NCI-H748 treated with DMSO at 0.1 percent for 48 hours (cell line): ENCODE measurements at places on chromosomes 6 and 20.
A peak's percentile ranks its signal among the peaks of the same experiment; 100 is the strongest.

- DNase-seq, result no peak
Observed at GRCh38 chr6:103268335-103268734, 1591.4 kb downstream of the HACE1 start.

DNA sequence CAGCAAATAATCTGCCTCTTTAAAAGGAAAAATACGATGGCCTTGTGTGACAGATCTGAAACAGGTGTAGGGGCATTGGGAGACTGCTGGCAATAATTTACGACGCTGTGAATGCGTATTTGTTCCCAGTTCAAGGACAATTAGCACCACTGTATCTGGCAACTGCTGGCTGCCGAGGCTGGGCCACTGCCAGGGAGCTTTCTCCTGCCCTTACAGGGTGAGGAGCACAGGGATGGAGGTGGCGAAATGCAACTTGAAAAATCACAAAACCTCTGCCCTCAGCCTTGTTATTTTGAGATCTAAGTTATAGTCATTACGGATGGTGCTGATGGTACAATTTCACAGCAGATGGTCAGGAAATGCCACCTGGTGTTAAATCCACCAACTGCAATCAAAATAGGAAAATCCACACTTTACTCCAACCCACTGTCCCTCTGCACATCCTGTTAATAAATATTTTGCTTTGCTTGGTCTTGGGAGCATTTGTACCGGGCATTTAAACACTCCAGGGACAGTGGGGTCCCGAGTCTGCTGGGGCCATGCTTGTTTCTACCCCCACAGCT is 6.4 kb downstream of the MYLK4 start:
- peak; percentile 29 for DNase-seq

DNA sequence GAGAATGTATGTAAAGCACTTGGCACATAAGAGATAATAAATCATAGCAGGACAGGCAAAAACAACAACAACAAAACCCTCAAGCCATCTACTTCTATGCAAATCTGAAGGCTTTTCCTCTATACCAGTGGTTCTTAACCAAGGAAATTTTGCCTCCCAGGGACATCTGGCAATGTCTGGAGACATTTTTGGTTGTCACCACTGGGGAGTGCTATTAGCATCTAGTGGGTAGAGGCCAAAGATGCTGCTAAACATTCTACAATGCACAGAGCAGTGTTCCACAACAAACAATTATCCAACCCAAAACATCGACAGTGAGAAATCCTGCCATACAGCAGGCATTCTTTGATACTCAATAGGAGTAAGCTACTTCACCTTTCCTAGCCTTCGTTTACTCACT is 28.2 kb downstream of the NDRG3 start:
- DNase-seq, result no peak

- DNase-seq, result no peak
Observed at GRCh38 chr20:16004108-16004854, 569.0 kb downstream of the KIF16B start.

DNA sequence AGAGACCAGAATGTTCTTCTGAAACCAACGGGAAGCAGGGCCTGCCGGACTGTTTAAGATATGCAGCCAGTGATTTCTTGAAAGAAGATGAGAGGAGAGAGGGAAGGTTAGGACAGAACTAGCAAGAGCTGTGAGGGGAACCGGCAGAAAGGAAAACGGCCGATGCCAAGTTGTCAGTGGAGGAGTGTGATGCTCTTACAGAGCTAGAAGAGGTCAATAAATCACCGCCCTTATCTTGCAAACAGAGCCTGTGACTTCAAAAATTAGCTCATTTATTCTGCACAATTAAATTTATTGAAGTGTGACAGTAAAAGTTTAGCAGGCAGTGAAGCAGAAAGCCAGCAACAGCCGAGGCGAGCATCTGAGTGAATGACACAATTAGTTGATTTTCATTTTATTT is 509.5 kb upstream of the ID4 start:
- DNase-seq, result no peak

GRCh38 chr6:69988458-69989126 is 122.2 kb downstream of the COL19A1 start:
- DNase-seq, result no peak

- DNase-seq, result no peak
Observed at GRCh38 chr20:2890742-2891141, 17.5 kb downstream of the PTPRA start.

- DNase-seq, result peak; percentile 76
Observed at GRCh38 chr6:38113825-38114576, 294.5 kb downstream of the ZFAND3 start.

DNA sequence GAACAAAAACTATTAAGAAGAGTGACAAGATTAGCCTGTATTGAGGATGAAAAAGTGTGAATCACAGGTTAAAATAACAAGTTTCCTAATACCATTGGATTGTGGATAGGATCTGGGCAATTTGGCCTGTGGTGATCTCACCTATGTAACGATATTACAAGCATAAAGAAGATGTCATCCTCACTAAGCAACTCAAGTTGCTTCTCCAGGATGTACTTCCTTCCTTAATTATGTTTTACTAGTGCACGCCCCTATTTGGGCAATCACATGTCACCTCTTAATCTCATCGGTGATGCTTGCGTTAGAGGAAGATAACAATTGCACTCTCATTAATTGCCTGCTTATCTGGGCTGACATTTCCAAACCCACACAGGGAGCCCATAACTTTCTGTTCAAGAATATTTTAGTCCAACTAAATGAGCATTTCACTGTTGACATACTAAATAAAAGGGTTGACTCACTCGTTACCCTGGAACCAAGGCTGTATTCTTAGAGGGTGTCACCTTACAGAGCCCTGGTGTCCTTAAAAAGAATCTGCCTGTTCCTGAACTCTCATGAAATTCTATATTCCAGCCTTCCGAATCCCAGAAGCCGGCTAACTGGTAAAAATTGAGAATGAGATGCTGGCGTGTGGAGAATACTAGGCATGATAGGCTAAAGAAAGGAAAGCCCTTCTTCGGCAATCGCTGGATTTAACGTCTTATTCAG is 88.2 kb upstream of the ATXN1 start:
- DNase-seq, result peak; percentile 90

DNA sequence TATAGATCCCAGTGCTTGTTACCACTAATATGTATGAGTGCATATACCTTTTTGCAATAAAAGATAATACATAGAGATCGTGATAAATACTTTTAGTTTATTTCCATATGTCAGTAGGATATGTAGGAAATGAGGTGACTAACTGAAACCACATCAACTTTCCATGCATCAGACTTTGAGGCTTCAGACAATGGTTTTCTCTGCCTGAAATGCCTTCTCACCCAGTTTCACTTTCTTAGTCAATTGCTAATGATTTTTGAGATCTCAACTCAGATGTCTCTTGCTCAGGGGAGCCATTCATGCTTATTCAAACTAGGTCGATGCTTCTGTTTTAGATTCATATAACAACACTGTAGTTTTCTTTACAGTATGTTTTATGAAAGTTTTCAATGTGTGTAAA is 626.6 kb upstream of the ADGRB3 start:
- DNase-seq, result no peak

- DNase-seq, result no peak
Observed at GRCh38 chr20:10498200-10498599, 63.1 kb downstream of the SLX4IP start.

- no peak for DNase-seq
Observed at GRCh38 chr6:150043096-150043495, 17.8 kb upstream of the RAET1L start.

GRCh38 chr6:3326184-3326971 is 67.6 kb downstream of the PSMG4 start:
- DNase-seq, result no peak

GRCh38 chr6:113172531-113172966 is 684.6 kb upstream of the MARCKS start:
- DNase-seq, result peak; percentile 57

- DNase-seq, result no peak
Observed at GRCh38 chr6:146990284-146990683, 213.9 kb upstream of the STXBP5 start.

DNA sequence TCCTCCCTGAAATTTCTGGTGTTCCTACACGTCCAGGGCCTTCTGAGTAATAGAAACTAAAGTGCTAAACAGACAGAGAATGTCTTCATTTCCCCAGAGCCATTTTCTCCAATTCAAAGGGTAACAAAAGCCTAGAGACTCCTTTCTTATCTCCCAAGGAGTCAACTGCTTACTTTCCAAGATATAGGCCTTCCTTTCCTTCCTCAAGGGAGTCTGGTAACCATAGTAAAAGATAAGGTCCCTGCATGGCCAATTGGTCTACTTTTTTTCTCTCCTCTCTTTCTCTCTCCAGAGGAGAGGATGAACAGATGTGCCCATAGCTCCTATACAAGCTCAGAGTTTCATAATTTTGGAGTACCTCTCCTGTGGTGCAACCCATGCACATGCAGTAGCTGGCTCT is 185.7 kb downstream of the ASCC3 start:
- DNase-seq, result no peak

DNA sequence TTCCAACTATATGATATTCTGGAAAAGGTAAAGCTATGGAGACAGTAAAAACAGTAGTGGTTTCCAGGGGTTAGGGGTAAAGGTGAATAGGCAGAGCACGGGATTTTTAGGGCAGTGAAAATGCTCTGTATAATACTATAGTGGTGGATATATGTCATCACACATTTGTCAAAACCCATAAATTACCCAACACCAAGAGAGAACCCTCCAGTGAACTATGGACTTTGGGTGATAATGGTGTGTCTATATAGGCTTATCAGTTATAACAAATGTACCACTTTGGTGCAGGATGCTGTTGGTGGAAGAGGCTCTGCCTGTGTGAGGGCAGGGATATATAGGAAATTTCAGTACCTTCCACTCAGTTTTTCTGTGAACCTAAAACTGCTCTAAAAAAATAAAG is 149.9 kb downstream of the GPX5 start:
- no peak for DNase-seq

- DNase-seq, result no peak
Observed at GRCh38 chr20:34096699-34097444, 15.2 kb downstream of the EIF2S2 start.

DNA sequence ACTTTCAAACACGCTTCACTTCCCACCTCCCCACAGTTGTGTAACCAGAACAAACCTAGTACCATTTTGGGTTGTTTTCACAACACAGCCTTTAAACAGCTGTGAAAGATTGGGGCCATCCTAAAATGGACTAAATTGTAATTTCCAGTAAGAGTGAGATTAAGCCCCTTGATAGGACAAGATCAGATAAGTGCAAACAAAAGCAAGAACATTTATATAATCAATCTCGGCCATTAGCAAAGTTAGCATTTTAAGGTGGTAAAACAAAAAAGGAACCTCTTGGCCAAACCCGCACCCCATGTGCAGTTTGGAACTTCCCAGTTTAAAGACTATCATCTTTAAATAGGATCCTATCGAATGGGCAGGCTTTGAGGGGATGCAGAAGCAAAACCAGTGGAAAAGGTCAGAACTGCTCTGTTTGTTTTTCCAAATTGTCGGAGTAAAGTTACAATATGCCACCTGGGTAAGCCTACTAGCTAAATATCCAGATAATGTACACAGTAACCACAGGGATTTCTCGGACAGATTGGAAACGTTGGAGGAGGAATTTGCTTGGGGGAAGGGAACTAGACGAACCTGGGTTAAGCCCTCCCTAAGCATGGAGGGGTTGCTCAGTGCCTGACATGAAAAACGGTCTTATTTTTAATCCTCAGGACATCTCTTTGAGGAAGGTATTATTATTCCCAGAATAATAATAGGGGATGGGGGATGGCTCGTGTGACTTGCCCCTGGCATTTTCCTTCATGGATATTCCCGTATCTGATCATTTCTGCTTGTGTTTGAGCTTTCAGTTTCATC is 159.8 kb upstream of the SALL4 start:
- DNase-seq, result peak; percentile 6

GRCh38 chr6:20266851-20267608 is 54.8 kb upstream of the MBOAT1 start:
- no peak for DNase-seq

GRCh38 chr6:70538376-70538775 is 28.4 kb upstream of the SDHAF4 start:
- no peak for DNase-seq

DNA sequence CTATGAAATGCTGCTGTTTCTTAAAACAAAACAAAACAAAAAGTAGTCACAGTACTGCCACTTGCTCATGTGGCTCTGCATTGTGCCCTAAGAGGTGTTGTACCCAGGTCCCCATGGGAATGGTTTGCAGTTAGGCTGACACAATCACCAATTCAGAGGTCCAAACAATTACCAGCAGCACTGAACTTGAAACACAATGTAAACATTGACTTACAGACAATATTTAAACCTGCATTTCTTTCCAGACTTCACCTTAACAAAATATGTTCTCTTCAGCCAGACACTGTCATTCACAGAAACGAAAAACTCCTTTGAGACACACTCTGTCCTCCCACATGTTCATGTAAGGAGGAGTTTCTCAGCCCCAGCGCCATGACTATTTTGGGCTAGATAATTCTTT is 206.8 kb upstream of the ARG1 start:
- DNase-seq, result no peak

GRCh38 chr6:11025921-11026635 is 18.0 kb downstream of the ELOVL2 start:
- DNase-seq, result no peak

DNA sequence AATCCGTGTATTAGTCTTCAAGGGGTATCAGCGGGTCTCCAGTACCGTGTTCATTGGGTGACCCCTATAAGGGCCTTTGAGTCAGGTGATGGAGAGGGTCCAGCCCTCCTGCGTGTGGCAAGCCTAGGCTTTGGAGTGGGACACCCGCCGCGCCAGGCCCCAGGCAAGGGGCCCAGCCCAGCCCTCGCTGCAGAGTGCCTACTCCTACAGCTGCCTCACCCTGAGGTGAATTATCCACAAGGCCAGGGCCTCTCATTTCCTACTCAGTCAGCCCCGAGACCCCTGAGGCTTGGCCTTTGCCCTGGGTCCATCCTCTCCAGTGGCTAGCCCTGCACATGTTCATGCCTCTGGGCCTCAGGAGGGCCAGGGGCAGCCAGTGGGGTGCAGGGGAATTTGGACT is 45.1 kb downstream of the TMEM242 start:
- DNase-seq, result no peak

- no peak for DNase-seq
Observed at GRCh38 chr20:47027042-47027441, 132.4 kb downstream of the EYA2 start.

DNA sequence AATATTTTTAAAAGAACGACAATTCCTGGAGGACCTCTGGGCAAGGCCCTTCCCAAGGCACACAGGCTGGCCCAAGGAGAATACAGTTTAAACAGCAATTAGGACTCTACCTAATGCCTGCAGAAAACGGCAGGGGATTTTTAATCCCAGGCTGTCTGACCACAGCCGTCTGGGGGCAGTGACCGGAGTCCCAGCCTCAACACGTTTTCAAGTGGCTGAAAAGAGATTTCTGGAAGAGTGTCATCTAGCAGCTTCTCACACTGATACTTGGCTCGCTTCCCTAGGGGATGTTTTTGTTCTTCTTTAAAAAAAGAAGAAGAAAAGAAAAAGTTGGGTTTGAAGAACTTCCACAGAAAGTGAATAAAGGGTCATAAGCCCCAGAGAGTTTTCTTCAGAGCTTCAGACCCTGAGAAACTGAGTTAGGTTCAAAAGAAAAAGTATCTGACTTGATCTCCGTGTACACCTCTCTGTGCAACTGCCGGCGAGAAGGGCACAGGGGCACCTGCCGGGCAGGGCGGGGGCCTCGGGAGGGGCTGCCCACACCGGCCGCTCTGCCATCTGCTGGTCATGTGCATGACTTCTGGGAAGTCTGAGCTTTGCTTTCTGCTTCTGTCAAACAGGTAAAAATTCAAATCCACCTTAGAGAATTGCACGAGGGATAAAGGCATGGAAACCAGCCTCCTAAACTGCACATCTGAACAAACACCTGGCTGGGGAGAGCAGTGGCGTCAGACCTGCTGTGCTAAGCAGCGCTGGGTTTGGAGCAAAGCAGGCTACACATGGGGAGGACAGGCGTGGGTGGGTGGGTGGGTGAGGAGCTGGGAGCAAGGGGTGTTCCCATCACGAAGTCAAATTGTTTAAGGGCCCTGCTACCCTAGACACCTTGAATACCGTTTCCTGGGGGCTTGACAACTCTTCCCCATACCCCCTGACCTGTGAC is 33.0 kb downstream of the RRBP1 start:
- peak; percentile 8 for DNase-seq
